ENCODE measurements at places on chromosomes 4 and X.

DNA sequence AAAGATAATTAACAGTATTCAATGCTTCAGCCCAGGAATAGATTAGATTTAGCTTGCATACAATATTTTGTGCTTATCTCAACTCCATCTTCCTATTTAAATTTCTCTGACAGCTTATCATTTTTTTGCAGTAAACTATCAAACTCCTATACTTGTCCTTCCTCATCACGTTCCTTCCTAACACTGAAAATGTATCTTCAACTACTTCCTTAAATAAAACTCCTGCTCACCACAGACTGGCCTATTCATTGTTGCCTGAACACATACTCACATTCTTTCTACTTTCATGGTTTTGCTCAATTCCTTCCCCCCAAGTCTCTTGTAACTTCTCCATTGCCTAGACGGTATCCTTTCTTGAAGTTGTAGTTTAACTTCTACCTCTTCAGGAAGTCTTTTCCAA is 28.5 kb upstream of the PTPN13 start:
- no peak for DNase-seq

- DNase-seq, result no peak
These were observed 1137.6 kb upstream of the IGFBP7 start for GRCh38 chr4:58247792-58248191.

DNA sequence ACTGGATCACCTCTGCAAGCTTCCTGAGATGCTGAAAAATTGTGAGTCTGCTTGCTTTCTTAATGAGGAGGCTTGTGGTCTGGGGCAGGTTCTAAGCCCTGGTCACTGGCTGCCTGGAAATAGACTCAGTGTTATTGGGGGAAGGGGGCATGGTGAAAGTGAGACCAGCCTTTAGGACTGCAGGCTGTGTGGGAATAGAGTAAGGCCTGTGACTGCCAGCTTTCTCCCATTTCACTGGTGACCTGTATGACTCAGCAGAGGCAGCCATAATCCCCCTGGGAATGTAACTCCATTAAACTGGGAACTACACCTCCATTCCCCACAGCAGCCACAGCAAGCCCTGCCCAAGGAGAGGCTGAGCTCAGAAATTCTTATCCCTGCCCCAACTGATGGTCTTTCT is 55.9 kb upstream of the IL15 start:
- DNase-seq, result no peak

GRCh38 chr4:59848457-59848856 is 1351.7 kb upstream of the ADGRL3 start:
- no peak for DNase-seq

DNA sequence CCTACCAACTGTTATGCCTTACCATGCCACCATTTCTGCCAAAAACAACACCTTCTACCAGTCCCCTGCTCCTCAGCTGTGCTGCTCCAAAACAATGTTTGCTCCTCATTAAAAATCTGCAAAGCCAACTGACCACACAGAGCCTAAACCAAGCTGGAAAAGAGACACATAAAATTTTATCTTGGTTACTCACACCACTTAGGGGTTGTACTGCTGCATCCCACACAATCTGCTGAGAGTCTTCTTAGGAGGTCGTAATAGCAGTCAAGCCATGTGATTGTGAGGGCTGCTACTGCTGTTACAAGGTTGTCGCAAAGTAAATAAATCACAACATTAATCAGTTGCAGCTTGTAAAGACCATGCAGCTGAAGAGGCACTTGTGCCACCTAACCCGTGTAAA is 607.4 kb upstream of the FAM241A start:
- no peak for DNase-seq

- DNase-seq, result no peak
These were observed 132.2 kb upstream of the KIT start for GRCh38 chr4:54525602-54526001.

GRCh38 chrX:39491548-39492297 is 606.0 kb downstream of the BCOR start:
- DNase-seq, result peak; percentile 8

- DNase-seq, result no peak
These were observed 11.3 kb upstream of the KIAA0232 start for GRCh38 chr4:6771229-6771671.

DNA sequence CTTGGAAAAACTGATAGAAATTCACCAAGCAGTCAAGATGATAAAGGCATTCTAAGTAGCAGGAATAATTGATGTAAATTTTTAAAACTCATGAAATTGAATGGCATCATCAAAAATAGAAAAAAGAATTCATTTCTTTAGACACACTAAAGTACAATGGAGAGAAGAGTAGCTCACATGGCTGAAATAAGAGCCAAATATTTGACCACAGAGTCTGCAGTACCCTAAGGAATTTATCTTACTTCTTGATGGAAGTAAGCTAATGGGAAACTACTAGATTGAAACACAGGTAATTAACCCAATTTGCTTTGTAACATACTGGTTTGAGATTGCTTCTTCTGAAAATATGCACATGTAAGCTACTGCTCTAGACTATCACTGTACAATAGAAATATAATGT is 70.8 kb upstream of the GPM6A start:
- DNase-seq, result no peak

DNA sequence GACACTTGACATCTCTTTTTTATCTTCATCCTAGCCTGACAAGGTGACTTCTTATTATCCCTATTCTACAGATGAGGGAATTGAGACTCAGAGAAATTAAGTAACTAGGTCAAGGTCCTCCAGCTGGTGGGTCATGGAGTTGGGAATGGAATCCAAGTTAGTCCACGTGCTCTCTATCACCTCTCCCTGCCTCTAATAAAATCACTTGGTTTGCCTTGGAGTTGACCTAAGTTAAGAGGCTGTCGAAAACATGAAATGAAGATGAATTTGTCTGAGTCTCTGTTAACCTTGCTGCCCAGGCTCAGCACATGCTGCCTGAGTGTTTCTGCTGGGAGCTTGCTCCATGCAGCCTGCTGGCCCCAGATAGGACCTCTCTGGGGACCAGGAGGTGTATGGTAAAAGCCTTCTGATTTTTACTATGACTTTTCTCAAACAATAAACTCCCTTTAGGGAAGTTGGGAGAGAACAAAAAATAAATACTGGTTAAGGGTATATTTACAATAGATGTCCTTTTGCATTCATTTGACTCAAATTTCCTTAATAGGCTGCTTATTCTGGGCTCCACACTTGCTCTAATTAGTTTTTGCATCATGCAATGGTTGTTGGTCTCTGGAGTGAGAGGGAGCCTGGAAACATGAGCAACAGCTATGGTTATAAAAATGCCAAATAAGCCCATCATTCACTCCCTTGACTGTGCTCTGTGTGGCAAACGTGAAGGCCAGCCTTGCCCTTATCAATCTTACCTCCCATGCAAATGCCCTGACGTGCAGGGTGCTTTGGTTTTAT is 61.6 kb upstream of the DHX15 start:
- no peak for DNase-seq

DNA sequence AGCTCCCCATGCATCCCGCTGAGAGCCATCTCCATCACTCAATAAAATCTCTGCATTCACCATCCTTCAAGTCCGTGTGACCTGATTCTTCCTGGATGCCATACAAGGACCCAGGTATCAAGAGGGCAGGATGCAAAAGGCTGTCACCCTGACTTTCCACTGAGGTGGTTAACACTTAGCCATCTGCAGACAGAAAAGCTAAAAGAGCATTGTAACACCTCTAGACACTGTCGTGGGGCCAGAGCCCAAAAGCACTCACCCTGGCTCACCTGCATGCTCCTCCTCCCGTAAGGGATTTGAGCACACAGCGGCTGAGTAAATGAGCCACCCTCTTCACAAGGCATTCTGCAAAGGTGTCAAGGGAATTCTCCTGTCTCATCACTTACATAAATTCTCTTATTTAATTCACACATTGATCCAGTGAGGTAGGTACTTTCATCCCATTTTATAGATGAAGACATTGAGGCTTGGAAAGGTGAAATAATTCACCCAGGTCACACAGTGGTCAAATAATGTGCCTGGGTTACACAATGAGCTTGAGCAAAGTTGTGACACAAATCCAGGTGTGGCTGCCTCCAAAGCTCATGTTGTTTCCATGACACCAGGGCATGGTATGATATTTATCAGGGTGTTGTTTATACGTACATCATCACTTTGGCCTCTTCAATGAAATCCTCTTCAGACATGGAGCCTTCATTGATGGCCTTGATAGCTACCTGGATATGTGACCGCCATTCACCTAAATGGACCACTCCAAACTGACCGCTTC is 48.0 kb downstream of the TXK start:
- no peak for DNase-seq

- no peak for DNase-seq
These were observed 111.5 kb upstream of the LDB2 start for GRCh38 chr4:17009871-17010367.

GRCh38 chr4:105002278-105002677 is 144.4 kb upstream of the TET2 start:
- no peak for DNase-seq

DNA sequence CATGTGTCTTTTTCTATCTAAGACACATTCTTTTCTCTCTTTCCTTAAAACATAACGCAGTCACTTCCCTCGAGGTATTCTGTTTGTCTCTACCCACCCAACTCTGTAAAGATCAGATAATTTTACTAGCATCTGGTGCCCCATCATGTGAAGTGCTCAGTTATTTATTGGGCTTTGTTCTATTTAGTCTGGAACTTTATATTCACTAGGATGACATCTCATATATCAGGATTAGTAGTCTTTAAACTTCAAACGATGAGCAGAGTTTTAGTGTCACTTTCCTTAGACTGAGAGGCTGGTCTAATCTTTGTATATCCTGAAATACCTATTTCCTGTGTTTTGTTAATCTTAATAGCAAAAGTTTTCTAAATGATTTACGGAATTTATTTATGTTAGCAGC is 445.5 kb upstream of the NDST3 start:
- no peak for DNase-seq

GRCh38 chr4:168883513-168883912 is 126.5 kb downstream of the CBR4 start:
- no peak for DNase-seq

DNA sequence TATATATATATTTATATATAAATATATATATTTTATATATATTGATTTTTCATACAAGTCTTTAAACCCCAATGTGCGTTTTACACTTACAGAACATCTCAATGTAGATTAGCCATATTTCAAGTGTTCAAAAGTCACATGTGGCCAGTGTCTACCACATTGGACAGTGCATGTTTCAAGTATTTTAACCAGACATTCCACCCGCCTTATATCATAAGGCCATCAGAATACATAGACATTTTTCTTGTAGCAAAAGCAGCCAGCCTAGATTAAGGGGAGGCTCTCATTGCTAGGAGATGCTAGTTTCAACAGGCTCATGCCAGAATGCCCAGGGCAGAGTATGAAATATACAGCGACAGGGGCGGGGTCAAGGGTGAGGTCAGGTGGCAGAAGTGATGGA is 202.0 kb downstream of the NR3C2 start:
- DNase-seq, result no peak

DNA sequence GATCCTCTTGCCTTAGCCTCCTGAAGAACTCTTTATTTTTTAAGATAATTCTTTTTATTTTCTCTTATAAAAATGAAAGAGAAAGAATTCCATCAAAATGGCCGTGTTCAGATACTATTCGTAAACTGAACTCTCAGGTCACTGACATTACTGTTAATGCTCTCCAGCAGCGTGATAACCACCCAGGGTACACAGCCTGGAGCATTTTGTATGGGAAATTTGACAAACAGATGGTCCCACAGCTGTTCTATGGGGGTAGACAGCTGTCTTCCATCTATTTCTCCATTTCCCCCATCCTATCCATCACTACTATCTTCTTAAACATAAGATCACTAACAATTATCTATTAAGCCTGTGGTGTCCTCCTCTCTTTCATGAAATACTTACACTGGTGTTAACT is 47.8 kb downstream of the SYNPO2 start:
- DNase-seq, result no peak

DNA sequence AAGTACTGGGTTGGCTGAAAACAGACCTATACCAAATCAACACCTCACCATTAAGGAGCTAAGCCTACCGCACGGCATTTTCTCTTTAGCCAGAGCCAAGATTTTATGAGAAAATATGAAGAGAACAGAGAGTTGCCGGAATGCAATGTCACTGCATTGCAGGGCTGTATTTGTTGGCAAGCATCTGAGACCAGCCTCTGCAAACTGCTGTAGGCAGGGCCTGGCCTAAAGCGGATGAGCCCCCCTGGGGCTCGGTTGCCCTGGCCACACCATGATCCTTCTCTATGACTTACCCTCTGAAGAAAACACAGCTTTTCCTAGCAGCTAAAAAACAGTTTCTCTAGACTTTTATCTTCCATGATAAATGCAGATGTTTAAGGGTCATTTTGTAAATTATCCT is 120.5 kb upstream of the SORBS2 start:
- no peak for DNase-seq

DNA sequence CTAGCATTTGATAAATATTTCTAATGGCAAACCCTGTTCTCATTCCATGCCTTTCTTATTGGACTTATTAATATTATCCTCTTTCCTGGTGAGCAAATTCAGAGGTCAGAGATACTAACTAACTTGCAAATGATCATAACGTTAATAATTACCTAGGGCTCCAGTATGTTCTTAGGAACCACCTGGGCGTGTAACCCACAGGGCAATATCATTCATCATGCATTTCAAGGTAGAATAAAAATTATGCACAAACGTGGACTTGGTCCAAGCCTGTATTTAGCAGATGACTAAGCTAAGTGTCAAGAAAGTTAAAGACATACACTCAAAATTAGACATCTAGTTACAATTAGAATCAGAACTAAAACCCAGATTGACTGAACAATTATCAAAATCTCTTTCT is 850.1 kb downstream of the TRIML1 start:
- DNase-seq, result no peak

- DNase-seq, result no peak
These were observed 9.4 kb upstream of the AP1S2 start for GRCh38 chrX:15864023-15864422.

GRCh38 chrX:74207539-74207938 is 96.4 kb upstream of the ZCCHC13 start:
- no peak for DNase-seq

DNA sequence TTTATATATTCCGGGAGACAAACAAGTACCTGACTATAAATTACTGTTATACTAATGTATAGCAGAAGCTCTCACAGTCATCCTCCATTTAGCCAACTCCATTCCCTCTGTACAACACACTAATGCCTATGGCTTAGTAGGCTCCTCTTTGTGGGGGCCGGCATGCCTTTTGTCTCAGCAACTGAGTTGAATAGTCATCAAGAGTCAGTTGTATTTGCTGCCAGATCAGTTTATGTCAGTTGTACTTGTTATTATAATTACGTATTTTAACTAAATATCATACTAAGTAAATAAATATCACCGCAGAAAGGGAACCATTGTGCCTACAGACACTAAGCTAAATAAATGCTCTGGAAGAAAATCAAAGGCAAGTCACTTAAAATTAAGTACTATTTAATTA is 9.9 kb downstream of the PRMT9 start:
- DNase-seq, result no peak

- DNase-seq, result no peak
These were observed 639.6 kb downstream of the ARAP2 start for GRCh38 chr4:35604724-35605123.

- no peak for DNase-seq
These were observed 77.1 kb upstream of the LSM6 start for GRCh38 chr4:146098397-146098796.

Data from activated CD8-positive, alpha-beta memory T cell treated with anti-CD3 and anti-CD28 coated beads for 1 hour (primary cell).